ENCODE measurements at places on chromosomes 7 and 10. TPM values are rescaled to one million over a fixed set of nuclear protein-coding genes. Genes with fewer than 3 reads are reported as not detected.

The CALHM1 gene
- total RNA-seq: not detected

The PLEKHS1 gene
- 0.07 TPM for total RNA-seq

The GAD2 gene
- total RNA-seq: not detected

The SPOCK2 gene
- 0.25 TPM for total RNA-seq

The CDH23 gene
- total RNA-seq: 3.1 TPM

The FOXP2 gene
- not detected for total RNA-seq

The CYP2C19 gene
- not detected for total RNA-seq

The FEZF1 gene
- total RNA-seq: not detected

The CHPF2 gene
- 52.0 TPM for total RNA-seq

The GBX1 gene
- 0.17 TPM for total RNA-seq

The ITIH2 gene
- 0.08 TPM for total RNA-seq

The PRR15 gene
- total RNA-seq: 2.3 TPM

The PNLIPRP3 gene
- not detected for total RNA-seq

The TMEM270 gene
- total RNA-seq: not detected

The PGAM2 gene
- not detected for total RNA-seq

The TAS2R3 gene
- not detected for total RNA-seq

The ACSL5 gene
- 0.32 TPM for total RNA-seq

The MTPN gene
- total RNA-seq: 125 TPM

The FAM237B gene
- not detected for total RNA-seq

The BICC1 gene
- total RNA-seq: 23.6 TPM

The MBLAC1 gene
- 2.7 TPM for total RNA-seq

The RTKN2 gene
- 0.58 TPM for total RNA-seq

The GIMAP7 gene
- total RNA-seq: not detected

Data from A549 treated with RU486 at 1 μM for 4 hours (cell line).